ENCODE measurements at places on chromosomes 1 and 21. TPM values are rescaled to one million over a fixed set of nuclear protein-coding genes. Genes with fewer than 3 reads are reported as not detected.

The TTC22 gene
- total RNA-seq, result 5.7 TPM

The PROK1 gene
- under 0.01 TPM for total RNA-seq

DNA sequence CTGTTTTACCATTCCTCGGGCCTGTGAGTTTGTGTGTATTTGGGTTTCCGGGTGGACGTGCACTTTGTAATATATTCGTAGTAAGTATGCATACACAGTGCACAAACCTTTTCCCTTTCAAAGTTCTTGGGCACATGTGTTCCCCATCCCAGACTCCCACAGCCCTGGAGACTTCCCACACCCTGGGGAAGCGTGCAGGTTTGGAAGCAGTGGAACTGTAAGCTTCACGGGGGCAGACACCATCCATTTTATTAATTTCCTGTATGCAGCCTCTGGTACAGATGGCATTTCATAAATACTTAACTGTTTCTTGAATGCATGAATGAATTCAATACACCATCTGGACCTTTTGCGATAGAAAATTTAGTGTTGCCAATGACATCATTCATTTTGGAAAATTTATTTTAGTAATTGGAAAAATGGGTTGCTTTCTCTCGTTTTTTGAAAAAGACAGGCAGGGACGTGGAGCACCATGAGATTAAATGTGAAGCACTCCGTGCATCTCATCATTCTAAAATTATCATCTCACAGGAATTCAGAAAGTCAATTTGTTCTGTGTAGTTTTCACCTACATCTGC, 10.8 kb downstream of the ETS2 start:
- no peak for DNase-seq

DNA sequence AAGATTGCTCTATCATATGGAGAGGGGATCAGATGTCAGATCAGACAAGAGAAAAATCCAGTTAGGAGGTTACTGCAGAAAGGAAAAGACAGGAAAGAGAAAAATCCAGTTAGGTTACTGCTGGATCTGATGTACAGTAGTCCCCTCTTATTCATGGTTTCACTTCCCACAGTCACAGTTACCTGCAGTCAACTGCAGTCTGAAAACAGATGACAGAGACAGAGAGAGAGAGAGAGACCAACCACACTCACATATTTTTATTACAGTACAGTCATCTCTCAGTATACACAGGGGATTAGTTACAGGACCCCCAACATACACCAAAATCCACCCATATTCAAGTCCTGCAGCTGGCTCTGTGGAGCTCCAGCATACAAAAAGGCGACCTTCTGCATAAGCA, 29.3 kb downstream of the NUP133 start:
- DNase-seq, result no peak

GRCh38 chr1:168972225-168972624, 134.3 kb upstream of the ATP1B1 start:
- DNase-seq, result no peak

GRCh38 chr1:113905435-113905861, 322 bp downstream of the DCLRE1B start:
- DNase-seq, result no peak

DNA sequence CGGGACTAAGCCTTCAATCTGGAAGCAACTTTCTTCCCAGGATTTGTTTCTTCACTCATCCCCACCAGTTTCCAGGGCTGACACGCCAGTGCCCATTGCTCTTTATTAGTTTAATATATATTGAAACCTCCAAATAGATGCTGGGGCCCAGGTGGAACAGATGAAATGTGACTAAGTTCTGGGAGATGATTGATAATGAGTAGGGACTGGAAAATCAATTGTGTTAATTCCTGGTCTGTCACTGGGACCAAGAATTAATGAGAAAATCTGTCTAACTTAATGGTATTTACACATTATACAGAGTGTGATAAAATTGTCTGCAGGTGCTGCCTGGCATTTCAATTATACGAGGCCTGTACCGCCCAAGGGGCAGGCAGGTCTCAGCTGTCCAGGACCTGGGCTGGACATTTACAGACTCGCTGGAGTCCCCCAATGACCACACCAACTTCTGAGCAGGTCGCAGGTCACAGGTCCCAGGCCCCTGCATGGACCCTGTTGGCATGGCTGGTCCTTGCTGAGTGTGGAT, 35.8 kb downstream of the UBIAD1 start:
- DNase-seq, result no peak

- no peak for DNase-seq
Observed at GRCh38 chr1:152747831-152748230, 10.0 kb upstream of the KPRP start.

Measured in hematopoietic multipotent progenitor cell (in vitro differentiated cells).